ENCODE measurements at places on chromosomes 2 and 18. TPM values are rescaled to one million over a fixed set of nuclear protein-coding genes. Genes with fewer than 3 reads are reported as not detected.

Gene PSMA8
- total RNA-seq = not detected

Gene CYRIA
- total RNA-seq = 27.0 TPM

Gene C1QL2
- not detected for total RNA-seq

Gene DUSP28
- total RNA-seq = 1.8 TPM

Gene CLEC4F
- total RNA-seq = not detected

Gene CDH7
- total RNA-seq = not detected

Gene LYG2
- total RNA-seq = not detected

Gene IFIH1
- 7.3 TPM for total RNA-seq

Gene DHRS9
- 0.40 TPM for total RNA-seq

Gene ZEB2
- total RNA-seq = 30.3 TPM

Gene CREG2
- 0.81 TPM for total RNA-seq

Gene CAVIN2
- 119 TPM for total RNA-seq

Gene PPM1G
- 225 TPM for total RNA-seq

Gene ABCG8
- not detected for total RNA-seq

Gene TDRD15
- not detected for total RNA-seq

Gene ZBTB7C
- not detected for total RNA-seq

Gene SKOR2
- total RNA-seq = not detected

Gene CERKL
- not detected for total RNA-seq

Gene KCNF1
- 0.04 TPM for total RNA-seq

Gene HIBCH
- total RNA-seq = 14.6 TPM

Gene GAD1
- total RNA-seq = 0.13 TPM

Gene FEZ2
- total RNA-seq = 88.4 TPM

Gene SPAST
- total RNA-seq = 28.3 TPM

Gene TXNDC2
- under 0.01 TPM for total RNA-seq

Gene CPLX4
- not detected for total RNA-seq

Gene HRH4
- not detected for total RNA-seq

Gene VWC2L
- not detected for total RNA-seq

Data from pulmonary artery endothelial cell (primary cell).